Activated CD8-positive, alpha-beta memory T cell treated with anti-CD3 and anti-CD28 coated beads, Interleukin-2, amount 50 U/mL, for 48 hours (primary cell): ENCODE measurements at places on chromosomes 2 and 18.

DNA sequence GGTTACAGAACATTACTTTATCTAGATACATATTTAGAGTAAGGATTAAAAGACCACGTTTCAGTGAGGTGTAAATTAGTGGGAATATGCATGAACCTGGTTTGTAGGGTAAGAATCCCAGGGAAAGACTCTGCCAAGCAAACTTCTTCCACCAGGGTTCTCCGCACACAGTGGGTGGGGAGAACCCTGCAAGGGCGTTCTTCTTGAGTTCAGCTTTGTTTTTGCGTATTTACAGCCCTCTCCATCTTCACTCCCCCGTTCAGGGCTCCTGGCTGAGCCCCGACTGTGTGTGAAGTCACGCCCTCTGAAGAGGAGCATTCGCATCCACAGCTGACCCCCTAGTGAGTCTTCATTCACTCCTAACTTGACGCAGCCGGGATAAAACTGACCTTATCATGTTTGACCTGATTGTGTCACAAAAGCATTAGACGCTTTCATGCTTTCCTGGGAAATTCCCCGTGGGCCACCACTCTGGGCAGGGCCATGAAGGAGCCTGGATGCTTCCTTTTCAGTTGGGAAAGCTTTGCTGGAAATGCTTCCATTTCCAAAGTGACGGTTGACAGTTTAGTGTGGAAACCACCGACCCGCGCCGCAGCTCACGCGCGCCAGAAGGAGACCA lies 1.0 kb downstream of the ALKAL2 start:
- no peak for DNase-seq

- DNase-seq, result no peak
Measured at GRCh38 chr2:174266288-174266687, 18.0 kb upstream of the OLA1 start.

GRCh38 chr2:5022061-5022460 lies 670.1 kb upstream of the SOX11 start:
- DNase-seq, result no peak

DNA sequence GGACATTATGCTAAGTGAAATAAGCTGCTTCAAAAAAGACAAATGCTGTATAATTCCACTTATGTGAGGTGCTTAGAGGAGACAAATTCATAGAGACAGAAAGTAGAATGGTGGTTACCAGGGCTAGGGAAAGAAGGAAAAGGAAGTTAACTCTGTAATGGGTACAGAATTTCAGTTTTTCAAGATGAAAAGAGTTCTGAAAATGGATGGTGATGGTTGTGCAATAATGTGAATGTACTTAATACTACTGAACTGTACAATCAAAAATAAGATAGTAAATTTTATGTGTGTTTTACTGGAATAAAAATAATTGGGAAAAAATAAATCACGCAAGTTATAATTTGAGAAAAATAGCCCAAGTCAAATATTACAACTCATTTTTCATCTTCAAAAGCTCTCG lies 27.5 kb downstream of the ARHGAP25 start:
- no peak for DNase-seq

DNA sequence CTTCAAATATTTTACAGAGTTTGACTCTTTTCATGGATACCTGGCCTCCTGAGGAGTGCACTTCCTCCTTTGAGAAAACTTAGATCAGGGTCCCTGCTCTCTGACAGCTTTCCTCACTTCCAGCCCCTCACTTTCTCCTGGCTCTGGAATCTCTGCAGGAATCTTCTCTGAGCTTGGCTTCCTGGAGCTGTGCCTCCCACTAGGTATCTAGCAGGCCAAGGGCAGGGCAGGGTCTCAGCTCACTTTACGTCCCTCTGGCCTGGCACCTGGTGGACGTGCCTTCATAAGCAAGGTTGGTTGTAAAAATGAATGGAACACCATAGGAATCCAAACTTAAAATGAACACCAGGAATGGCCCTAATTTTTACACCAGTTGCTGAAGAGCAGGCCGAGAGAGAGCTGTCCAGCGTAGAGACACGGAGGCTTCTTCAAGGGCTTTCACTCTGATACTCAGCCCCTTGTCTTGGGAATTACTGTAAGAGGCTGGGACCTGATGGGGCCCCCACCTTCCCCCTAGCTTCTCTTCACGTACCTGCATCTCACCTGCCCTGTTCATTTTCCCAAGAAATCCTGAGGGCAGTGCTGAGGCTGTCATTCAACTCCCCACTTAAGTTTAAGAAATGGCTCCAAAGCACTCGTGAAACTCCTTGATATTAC lies 426.9 kb upstream of the ID2 start:
- DNase-seq, result no peak

- peak; percentile 48 for DNase-seq
Measured at GRCh38 chr2:70992945-70993853, 1.5 kb downstream of the TEX261 start.

GRCh38 chr2:136149011-136149410 lies 31.1 kb upstream of the CXCR4 start:
- DNase-seq, result no peak

DNA sequence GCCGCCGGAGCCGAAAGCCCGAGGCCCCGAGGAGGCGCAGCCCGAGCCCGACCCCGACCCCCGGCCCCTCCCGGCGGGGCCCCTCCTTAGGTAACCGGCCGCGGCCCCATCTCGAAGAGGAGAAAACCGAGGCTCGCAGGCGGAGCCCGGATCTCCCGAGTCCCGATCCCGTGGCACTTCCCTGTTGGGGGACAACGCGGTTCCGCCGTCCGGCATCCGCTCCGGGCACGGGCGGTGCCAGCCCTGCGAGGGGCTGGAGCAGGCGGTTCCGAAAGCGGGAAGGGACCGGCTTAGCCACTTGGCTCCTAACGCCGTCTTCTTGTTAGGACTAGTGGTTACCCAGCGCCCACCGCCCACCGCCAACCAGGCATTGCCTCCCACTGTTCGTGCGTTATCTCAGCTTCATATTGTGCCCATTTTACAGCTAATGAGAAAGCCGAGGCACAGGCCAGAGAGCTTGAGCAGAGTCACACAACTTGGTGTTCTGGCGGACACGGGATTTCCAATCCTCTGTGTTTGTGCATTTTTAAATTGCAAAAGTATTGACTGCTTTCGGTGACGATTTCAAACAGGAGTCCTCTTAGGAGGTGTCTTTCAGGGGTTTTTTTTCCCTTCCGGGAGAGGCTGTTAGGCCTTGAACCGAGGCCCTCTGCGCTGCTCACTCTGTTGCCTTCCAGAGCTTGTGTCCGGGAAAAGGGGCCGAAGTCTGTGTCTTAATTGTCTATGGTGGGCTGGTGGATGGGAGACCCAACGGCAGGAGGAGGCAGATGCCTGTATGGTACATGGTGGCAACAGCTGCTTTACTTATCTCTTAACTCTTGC lies 562 bp downstream of the CENPA start:
- peak; percentile 73 for DNase-seq

GRCh38 chr2:133674433-133675331 lies 106.4 kb upstream of the NCKAP5 start:
- no peak for DNase-seq

- DNase-seq, result no peak
Measured at GRCh38 chr2:58045580-58046334, 849 bp upstream of the VRK2 start.

DNA sequence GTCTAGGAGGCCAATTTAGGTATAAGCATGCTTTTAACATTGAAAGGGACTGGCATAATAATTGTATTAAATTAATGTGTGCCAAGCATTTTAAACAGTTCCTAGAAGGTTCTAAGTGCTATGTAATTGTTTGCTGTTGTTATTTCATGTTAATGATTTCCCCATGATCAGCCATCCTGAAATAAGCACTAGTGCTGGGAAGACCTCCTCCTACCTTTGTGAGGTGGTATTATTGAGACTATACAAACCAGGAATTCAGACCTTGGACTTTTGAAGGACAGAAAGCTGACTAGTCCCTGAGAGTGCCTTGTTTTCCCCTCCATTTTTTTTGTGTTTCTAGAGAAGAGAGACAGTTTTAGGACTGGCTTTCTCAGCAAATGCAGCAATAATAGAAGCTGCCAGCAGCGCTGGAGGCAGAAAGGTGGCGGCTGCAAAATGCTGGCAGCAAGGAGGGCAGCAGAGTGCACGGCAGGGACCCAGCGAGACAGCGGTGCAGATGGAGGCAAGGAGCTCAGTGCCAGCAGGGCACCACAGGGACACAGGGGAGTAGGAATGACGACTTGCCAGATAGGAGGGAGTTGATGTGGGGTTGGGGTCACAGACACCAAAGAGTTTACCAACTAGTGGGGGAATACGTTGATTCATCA lies 25.3 kb downstream of the NABP1 start:
- DNase-seq, result no peak

DNA sequence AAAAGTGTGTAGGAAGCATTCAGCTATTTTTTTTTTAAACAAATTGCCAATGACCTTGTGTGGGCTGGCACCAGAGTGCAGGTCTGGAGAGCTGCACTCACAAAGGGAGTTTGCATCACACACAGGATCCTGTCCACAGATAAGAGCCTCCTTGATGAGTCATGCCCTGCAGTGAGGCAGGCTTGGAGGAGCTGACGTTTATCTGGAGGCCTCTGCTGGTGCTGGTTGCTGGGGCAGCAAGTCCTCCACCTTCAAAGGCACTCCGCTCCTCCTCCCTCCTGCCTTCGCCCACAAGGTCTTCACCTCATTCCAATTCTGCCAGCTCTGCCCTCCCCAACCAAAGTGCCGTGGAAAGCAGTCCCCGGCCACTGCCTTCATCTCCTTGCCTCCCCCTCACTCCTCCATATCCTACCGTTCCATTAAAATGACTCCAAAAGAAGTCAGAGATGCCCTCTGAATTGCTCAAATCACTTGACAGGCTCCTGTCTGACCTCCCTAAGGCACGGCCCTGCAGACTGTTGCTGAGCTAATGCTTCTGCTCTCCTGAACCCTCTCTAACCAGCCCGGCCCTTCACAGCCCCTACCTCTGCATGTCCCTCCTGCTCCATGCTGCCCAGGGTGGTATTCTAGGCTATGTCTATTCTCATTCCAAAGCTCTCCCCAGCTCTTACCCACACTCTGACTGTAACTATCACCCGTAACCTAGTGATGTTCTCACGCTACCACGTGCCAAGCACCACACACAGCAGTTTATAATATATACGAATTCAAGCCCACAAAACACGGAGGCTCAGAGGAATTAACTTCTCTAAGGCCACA lies 30.9 kb downstream of the LONRF2 start:
- peak; percentile 69 for DNase-seq

- no peak for DNase-seq
Measured at GRCh38 chr2:209610631-209611030, 161.0 kb upstream of the UNC80 start.

DNA sequence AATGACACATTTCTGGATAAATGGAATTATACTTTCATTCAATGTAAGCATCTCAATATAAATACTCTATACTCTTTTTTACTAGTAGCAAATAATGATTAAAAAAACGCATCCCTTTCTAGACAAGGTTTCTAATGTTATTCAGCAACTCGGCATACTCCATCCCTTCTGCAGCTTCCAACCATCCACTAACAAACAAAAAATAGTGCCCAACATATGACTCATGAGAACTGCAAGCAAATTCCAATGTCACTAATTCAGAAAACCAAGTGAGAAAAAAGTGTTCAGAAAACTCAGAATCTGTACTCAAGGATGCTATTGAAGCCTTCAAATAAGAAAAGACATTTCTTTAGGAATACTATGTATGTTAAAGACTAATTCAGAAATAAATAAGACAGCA lies 140.0 kb downstream of the BAZ2B start:
- no peak for DNase-seq

GRCh38 chr2:201808027-201808426 lies 1.7 kb downstream of the CDK15 start:
- DNase-seq, result no peak

DNA sequence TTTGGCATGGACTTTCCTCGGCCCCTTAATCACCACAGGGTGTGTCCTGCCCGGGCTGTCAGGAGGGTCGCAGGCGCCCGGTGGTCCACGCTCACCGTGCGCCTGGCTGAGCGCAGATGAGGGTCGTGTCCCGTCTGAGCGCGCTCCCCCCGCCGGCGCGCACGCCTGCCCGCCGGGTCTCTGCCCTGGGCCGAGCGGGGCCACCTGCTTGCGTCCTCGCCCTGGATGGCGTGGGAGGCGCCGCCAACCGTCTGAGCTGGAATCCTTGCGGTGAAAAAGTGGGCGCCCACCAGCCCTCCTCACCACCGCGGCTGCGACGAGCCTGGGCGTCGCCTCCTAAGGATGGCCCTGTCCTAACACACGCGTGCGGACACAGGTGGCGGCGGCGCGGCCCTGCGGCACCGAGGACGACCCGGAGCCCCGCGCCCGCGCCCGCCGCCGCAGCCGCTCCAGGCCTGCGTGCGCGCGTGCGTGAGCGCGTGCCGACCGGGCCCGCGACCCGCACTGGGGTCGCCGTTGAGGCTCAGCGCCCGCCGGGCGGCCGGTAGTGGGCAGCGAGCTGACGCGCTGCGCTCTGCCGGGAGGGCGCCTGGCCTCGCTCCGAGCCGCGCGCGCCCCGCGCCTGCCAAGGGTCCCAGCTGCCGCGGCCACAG lies 126.6 kb downstream of the ARHGEF4 start:
- no peak for DNase-seq

DNA sequence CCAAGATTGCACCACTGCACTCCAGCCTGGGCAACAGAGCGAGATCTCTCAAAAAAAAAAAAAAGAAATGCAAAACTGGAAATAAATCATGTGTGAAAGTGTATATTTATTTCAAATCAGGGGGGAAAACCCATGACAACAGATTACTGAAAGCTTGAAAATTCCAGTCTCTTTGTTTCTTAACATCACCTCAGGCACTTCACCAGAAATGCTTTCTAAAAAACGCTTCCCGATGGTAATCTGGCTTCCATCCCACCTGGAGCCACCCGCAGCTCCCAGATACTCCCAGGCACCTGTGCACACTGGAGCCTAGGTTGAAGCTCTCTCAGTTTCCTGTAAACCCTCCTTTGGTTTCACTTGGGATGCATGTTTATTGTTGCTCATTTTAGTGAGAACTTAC lies 7.2 kb upstream of the ITGB6 start:
- DNase-seq, result no peak

DNA sequence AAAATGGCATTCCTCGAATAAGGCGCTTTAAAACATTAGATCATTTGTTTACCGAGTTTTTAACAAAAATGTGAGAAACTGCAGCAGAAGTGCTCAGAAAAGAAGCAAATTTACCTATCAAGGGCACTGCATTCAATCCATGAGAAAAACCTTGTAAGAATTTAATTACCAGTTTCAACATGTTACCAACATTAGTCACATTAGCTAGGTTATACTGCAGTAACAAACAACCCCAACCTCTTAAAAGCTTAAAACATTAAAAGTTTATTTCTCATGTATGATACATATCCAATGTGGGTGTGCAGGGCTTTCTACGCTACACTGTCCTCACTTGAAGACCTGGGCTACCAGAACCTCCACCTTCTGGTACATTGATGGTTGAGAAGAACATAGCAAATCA lies 68.1 kb upstream of the CCBE1 start:
- no peak for DNase-seq

GRCh38 chr2:41170589-41170988 lies 718.7 kb upstream of the SLC8A1 start:
- DNase-seq, result no peak

GRCh38 chr2:223801736-223802135 lies 35.6 kb downstream of the AP1S3 start:
- DNase-seq, result no peak

DNA sequence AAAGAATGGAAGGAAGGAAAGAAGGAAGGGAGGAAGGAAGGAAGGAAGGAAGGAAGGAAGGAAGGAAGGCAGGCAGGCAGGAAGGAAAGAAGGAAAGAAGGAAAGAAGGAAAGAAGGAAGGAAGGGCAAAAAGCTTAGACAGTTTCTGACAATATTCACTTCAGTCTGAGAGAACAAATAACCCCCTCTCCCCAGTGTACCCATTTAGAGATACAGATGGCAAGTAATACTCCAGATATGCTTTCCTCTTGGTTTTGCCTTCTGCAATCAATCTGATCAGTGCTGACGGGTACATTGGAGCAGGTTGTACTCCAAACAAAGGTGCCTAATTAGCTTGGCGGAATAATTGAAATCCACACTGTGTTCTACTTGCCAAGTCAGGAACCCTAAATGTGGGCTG lies 534.6 kb upstream of the TMEFF2 start:
- DNase-seq, result no peak
